Posterior vena cava (tissue), 2 donors: ENCODE measurements at places on chromosomes 2 and 18. TPM values are rescaled to one million over a fixed set of nuclear protein-coding genes. Genes with fewer than 3 reads are reported as not detected.

DNA sequence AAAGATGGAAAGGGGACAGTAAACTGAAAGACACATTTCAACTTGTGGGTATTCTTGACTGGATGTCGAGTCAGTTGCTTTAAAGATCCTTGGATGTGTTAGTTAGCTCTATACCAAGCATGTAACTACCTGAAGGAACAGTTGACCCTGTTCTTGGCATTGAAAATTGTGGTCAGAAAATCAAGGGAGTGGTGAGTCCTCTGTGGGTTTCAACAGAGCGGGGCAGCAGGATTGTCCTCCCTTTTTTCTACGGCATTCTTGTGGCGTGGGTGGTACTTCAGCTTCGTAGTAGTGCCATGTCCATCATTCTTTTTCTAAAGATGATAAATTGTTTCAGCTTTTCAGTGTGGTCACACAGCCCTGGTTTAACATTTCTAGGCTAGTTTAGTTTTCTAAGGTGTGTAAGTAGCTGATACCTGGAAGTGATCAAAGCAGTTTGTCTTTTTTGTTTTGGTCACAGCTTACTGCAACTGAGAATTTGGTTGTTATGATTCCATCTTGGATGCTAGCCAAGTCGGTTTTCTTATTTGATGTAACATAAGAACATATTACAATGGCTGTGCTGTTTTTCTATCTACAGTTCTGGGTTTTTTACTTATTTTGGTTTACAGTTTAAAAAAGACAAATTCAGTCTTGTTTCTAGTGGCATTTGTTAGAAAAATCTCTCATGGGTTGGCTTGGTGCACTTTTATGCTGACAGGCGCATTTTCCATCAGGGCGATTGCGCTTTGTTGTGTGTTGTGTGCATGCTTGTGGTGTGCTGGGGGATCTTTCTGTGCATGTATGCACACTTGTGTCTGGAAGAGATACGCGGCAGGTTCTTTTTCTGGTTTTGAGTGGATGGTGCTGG, 84.7 kb downstream of the ZNF407 start:
- DNase-seq = no peak

DNA sequence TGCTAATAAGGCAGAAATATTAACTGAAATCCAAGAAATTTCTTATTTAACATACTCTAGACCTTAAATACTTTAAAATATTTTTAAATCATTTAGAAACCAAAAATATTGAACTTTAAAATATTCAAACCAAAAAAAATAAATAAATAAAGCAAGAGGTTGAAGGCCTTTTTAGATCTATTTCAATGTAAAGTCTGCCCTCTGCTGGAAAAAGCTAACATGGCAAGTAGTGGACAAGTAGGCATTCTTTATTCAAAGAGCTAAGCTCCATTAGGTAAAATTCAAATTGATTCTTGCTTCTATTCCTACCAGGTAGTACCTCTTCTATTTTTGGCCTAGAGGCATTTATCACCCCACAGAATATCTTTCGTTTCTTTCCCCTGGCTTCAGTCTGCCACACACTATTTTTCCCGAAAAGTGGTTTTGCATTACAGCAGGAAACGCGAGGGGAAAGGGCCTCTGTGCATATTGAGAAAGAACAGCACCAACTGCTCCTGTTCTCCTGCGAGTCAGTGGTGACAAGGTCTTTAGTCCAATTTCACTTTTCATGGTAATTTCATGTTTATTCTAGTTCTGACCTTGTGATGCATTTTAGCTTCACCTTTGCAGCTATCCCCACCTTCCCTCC, 20.4 kb downstream of the IFIH1 start:
- no peak for DNase-seq

DNA sequence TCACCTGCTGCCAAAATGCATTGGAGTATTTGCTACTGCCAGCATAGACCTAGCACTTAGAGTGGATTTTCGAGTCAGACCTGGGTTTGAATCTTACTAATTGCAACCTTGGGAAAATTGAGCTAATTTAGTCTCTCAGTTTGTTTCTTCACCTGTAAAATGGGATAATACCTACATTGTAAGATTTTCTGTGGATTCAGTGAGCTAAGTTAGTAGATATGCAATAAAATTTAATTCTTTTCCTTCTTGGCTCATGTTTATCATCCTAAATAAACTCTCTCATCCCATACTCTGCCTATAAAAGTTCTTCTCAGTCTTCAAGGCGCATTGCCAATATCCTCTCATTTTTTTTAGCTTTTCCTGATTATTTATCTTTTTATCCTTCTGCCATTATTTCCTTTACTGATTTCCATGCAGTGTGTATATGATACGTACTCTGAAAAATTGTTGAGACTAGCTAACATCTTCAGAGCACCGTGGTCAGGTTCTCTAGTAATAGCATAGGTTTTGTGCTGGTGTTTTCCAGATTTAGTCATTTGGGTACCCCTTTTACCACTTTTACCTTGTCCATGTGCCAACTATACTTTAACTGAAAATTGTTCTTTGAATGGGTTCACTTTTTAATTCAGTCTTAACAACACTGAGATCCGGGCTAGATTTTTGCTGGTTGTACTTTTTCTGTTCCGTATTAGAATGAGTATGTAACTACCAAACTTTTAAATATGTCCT, 7.3 kb downstream of the CEP192 start:
- no peak for DNase-seq

DNA sequence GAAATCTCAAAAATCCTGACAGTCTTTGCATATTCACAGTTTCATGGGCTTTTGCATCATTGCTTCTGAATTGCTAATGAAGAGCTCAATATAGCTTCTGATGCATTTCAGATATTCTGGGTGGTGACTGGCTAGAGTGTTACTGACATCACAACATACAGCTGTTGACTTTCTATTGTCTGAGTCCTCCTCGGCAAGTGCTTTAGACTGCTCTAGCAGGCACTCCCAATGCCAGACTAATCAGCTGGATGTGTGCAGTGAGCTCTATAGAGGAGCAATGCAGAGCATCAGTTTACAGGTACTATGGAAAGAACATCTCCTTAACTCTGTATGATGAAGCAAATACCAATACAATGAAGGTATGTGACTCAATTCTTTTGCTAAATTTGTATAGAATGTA, 54.9 kb downstream of the R3HDM1 start:
- DNase-seq = no peak

DNA sequence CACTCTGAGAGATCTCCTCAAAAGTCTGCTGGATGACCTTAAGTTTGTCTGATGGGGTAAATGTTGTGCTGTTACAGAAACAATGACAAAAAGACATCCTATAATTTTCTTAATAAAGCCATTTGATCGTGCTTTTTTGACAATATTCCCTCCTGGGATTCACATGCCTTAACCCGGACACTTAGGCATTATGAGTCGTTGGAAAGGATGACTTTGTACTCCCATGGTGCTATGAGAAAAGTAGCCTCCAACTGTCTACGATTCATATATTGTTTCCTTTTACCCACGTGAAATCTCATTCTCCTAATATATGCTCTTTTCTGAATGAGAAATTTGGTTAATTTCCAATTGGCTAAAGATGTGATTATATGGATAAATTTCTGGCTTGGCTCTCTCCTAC, 6.1 kb upstream of the MPP4 start:
- DNase-seq = no peak

DNA sequence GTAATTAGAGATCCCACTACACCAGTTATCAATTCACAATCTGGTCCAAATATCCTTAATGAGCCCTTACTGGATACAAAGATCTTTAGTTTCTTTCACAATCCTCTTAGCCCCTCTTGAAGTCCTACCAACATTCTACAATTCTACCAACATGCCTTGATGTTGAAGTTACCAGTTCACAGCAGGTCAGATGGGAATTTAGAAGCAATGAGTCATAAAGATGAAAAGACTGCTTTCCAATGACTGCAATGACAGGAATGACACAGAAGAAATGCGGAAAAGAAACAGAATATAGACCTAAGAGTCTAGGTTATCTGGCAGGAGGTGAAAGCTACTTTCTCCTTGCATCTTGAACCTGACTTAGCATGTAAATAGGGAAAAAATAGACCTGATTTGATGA, 24.5 kb downstream of the RTTN start:
- DNase-seq = no peak

DNA sequence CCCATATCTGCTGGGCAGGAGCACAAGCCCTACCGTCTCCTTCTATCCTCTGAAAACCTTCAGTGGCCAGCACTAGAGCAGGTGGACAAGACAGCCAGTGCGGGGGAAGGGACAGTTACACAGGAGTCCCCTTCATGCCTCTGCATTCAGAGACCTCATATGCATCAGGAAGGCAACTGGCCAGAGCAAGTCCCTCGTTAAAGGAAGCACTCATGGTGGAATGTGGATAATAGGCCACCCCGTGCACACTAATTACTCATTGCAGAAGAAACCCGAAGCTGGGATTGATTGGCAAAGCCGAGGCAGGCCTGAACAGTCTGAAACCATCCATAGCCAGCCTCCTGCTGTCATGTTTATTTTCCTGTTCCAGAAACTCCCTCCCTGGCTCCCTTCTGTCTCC, 11.2 kb downstream of the KIAA2012 start:
- no peak for DNase-seq

DNA sequence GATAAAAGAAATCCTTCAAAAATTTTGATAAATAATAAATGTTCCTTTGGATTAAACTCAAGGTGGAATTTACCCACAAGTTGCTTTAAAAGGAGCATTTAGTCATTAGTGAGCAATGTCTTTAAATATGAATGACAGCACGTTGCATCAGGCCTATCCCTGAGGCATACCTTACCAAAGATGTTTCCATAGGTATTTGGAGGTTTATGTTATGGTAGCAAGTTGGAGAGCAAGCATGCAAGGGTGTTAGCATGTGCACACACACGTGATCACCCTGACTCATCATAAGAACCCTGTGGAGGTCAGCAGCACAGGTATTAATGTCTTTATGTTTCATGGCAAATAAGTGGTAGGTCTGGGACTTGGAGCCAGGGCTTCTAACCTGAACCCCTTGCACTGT, 159.9 kb downstream of the ACTR3 start:
- DNase-seq = no peak

HOXD12 gene
- not detected for total RNA-seq

CNTNAP5 gene
- total RNA-seq = not detected
